ENCODE measurements at places on chromosomes 16 and 17.

- no peak for DNase-seq
Observed at GRCh38 chr16:1859650-1860049, 12.3 kb downstream of the MEIOB start.

DNA sequence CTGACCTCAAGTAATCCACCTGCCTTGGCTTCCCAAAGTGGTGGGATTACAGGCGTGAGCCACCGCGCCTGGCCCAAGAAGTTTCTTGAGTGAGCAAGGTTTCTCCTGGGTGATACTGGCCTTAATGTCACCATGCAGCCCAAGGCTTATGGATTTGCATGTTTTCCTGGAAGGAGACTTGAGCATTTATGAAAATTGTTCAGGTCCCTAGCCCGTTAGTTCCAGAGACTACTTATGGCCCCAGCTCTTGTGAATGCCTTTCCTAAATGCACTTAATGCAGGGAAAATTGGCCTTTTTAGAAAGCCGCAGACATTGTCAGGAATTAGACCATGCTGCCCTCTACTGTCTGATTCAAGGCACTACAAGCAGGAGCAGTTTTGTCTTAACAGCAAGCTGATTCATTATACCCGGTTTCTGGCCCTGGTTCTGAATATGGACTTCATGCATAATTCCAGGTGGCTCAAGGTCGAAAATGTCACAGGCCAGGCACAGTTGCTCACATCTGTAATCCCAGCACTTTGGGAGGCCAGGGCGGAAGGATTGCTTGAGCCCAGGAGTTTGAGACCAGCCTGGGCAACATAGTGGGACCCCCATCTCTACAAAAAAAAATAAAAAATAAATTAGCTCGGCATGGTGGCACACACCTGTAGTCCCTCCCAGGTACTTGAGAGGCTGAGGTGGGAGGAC lies 91.3 kb downstream of the SNX29 start:
- DNase-seq = no peak

GRCh38 chr17:50099003-50099402 lies 3.9 kb downstream of the PDK2 start:
- no peak for DNase-seq

GRCh38 chr16:2296661-2297505 lies 29.0 kb upstream of the RNPS1 start:
- no peak for DNase-seq

DNA sequence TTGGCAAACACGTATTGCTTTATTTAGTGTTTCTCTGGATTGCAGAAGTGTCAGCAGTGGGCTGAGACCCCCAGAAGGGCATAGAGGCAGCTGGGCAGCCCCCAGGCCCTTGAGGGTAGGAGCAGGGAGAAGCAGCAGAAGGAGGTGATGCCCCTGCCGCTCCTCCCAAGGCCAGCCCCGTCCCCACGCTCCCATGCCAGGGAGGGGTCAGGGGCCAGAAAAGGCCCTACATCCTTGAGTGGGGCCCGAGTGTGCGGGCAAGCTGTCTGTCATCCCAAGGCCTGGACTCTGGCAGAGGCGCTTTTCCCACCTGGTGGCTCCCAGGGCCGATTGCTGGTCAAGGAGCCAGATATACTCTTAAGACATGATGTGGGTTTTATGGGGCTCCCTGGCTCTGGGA lies 8.2 kb upstream of the CRK start:
- no peak for DNase-seq

- no peak for DNase-seq
Observed at GRCh38 chr17:74383141-74383540, 15.8 kb downstream of the GPR142 start.

- DNase-seq = no peak
Observed at GRCh38 chr17:59828478-59828760, 64.3 kb downstream of the TUBD1 start.

- DNase-seq = no peak
Observed at GRCh38 chr17:78828470-78829185, 12.0 kb downstream of the USP36 start.

DNA sequence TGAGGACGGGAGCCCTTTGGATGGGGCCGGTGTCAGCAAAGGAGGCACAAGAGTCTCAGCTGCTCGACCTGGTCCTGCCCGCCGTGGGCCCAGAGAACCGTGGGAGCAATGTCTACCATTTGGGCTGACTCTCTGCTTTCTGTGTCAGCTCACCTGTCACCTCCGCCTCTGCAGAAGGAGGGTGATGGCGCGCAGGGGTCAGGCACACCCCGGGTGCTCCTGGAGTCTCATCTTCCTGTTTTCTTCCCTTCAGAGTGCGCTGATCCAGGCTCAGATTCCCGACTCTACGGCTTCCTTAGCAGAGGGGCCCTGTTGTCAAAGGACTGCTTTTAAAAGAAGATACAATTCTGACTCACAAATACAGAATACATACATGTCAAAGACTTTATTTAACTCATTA lies 167.1 kb downstream of the BANP start:
- no peak for DNase-seq

GRCh38 chr16:81180578-81180977 lies 57.9 kb upstream of the BCO1 start:
- DNase-seq = no peak

DNA sequence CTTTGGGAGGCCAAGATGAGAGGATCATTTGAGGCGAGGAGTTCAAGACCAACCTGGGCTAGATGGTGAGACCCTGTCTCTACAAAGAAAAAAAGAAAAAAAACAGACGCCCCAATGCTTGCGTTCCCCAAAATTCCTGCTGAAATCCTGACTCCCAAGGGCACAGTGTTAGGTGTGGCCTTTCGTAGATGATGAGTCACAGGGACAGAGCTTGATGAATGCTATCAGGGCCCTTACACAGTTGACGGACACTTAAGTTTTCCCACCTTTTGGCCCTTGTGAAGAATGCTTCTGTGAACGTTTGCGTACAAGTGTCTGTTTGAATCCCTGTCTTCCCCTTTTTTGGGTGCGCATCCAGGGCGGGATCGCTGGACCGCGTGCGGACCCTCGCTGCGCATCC lies 16.5 kb upstream of the ZNF750 start:
- no peak for DNase-seq
